Mesothelial cell of epicardium (in vitro differentiated cells): ENCODE measurements at places on chromosomes 7 and 10. TPM values are rescaled to one million over a fixed set of nuclear protein-coding genes. Genes with fewer than 3 reads are reported as not detected.
A peak's percentile ranks its signal among the peaks of the same experiment; 100 is the strongest.

DNA sequence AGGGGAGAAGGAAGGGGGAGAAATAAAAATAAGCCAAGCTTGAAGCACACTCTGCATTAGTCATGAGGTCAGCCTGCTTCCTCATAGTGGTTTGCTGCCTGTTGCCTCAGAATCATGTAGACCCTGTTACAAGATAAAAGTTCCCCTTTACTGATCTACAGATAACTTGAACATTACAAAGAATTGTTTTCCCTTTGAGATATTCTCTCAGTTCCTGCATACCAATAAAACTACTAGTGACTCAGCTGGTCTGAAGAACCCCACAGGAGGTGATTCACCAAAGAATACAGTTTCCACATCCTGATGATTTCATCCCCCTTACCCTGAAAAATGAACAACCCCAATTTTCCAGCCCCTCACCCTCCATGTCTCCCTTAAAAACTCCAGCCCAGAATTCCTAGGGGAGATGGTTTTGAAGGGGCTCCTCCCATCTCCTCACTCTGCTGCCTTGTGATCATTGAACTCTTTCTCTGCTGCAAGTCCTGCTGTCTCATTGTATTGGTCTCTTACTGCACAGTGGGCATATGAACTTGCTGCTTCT, 31.5 kb upstream of the NRP1 start:
- H3K4me3 ChIP-seq: no peak overlapping the region
- H3K4me1 ChIP-seq: no peaks in the 10 kb centered on the region
- no peaks in the 10 kb centered on the region for H3K27me3 ChIP-seq
- H3K27ac ChIP-seq: no peak overlapping the region

DNA sequence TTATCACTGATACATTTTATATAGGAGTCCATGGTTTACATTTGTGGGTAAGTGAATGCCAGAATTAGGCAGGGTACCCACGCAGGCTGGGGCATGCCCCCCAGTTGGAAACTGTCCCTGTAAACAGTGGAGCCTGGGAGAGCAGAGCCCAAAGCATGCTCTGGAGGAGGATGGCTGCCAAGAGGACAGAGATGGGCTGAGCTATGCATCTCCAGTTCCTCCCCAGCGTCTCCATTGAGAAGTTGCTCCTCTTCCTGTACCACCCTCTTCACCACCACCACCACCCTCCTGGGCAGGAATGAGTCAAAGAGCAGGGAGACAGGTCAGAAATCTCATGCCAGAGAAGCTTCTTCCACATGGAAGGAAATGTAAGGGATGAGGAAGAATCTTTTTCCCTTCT, 67.7 kb upstream of the KMT2E start:
- no peak overlapping the region for H3K27ac ChIP-seq
- peaks cover 20% of the 10 kb centered on the region for H3K4me1 ChIP-seq

ZNF3 gene
- total RNA-seq: 78.6 to 85.9 TPM (median 81.1 TPM) in 3 replicates

IFIT1B gene
- total RNA-seq: not detected in 3 replicates

ASB4 gene
- total RNA-seq: 0.07 to 0.29 TPM (median 0.09 TPM) in 3 replicates

DNA sequence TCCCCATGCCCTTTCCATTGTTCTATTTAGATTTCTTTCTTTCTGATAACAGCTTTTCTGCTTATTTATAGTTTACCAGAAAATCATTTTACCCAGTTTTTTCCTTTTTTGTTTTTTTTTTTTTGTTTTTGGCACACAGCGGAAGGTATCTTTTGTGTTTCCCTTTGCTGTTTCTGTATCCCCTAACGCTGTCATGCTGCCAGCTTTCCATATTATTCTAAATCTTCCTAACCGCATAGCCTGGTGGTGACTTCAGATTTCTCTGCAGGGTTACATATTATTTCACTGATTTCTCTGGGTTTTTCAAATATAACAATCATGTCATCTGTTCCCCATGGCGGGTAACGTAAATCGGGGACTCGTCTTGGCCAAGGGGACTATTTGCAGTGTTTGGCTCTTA, 4.0 kb upstream of the SLC29A4 start:
- H3K27me3 ChIP-seq: peaks cover 9% of the 10 kb centered on the region
- no peak overlapping the region for H3K4me3 ChIP-seq
- peaks cover 2% of the 10 kb centered on the region for H3K4me1 ChIP-seq
- H3K27ac ChIP-seq: no peak overlapping the region

UCN3 gene
- total RNA-seq: not detected in 3 replicates

FZD8 gene
- 14.5 to 16.5 TPM (median 16.4 TPM) in 3 replicates for total RNA-seq

AGBL3 gene
- 2.2 to 3.7 TPM (median 2.3 TPM) in 3 replicates for total RNA-seq

DNA sequence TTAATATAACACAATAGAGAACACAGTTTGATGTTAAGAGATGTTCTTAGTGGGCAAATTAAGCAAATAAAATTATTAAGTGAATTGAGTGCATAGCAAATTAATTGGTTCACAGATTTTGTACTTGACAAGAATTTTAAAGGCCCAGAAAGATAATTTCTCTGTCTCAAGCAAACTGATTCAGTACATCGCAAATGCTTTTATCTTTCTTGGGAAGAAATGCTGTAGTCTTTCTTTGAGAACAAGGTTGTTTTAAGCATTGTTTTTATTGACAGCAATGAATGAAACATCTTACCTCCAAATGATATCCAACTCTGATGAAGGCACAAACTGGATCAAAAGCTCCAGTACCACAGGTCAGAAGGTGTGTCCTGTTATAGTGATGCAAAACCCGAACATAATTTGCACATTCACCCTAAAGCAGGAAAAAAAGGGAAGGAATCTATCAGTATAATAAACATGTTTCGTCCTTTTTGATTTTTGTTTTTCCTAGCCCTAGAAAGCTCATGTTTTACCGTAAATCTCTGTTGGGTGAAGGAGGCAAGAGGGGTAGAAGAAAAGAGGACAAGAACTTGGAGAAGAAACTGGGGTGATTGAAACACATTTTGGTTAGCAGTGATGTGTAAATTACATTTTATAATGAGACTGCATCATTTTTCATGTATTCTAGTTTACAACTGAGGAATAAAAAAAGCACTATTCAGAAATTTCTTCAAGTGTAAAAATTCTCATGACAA, 182.6 kb downstream of the SEMA3E start:
- H3K4me1 ChIP-seq: peaks cover 8% of the 10 kb centered on the region
- H3K27me3 ChIP-seq: peaks cover 13% of the 10 kb centered on the region
- no peak overlapping the region for H3K27ac ChIP-seq
- DNase-seq: no peak

GRCh38 chr10:100038561-100039071, 28.9 kb upstream of the DNMBP start:
- peak overlapping the region; percentile 80 for H3K27ac ChIP-seq
- H3K27me3 ChIP-seq: no peaks in the 10 kb centered on the region
- H3K36me3 ChIP-seq: peaks cover under 1% of the 10 kb centered on the region
- no peak overlapping the region for H3K4me3 ChIP-seq
- H3K4me1 ChIP-seq: peaks cover 37% of the 10 kb centered on the region
